ELR (cell line): ENCODE measurements at places on chromosomes 7 and 10.

DNA sequence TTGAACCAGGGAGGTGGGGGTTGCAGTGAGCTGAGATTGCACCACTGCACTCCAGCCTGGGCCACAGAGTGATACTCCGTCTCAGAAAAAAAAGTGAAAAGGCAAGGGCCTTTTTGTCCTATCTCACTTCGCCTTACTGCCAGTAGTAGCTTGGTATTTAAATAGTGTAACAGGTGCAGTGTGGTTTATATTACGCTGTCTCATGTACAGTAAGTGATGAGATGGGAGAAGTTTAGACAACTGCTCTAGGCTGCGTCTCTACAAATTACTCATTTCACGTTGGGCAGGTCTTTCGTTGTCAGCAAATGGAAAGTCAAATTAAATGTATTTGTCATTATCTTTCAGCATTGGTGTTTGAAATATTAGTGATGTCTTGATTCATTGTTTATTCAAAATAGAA is 15.5 kb upstream of the PFKFB3 start:
- no peak for DNase-seq

- no peak for DNase-seq
Measured at GRCh38 chr7:158002486-158003080, 585.0 kb downstream of the PTPRN2 start.

DNA sequence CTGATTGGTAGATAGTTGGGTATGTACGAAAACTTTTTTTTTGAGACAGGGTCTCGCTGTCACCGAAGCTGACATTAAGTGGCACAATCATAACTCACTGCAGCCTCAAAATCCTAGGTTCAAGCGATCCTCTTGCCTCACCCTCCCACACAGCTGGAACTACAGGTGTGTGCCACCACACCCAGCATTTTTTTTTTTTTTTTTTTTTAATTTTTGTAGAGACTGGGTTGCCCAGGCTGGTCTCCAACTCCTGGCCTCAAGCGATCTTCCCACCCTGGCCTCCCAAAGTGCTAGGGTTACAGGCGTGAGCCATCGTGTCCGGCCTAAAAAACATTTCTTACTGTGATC is 1.5 kb upstream of the LRRC27 start:
- DNase-seq: no peak

DNA sequence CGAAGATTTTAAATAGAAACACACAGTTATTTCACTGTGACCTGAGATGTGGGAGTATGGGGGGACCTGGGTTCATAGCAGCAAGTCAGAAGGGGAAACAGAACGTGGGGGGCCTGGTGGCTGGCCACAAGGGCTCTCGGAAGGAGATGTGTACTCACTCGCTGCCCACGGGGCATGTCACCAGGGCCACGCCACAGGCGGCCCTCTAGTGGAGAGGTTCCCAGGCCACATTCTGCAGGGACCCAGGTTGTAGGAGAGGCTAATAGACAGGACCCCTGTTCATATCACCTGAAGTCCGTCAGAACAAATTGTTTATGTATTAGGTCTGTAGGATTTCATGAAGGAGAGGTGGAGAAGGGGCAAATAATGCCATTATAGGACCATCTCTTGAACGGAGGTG is 25.1 kb upstream of the SVOPL start:
- DNase-seq: no peak

GRCh38 chr10:1589257-1589656 is 148.1 kb downstream of the ADARB2 start:
- no peak for DNase-seq

- DNase-seq: peak; percentile 34
Measured at GRCh38 chr10:12782537-12782936, 219.0 kb downstream of the CCDC3 start.

DNA sequence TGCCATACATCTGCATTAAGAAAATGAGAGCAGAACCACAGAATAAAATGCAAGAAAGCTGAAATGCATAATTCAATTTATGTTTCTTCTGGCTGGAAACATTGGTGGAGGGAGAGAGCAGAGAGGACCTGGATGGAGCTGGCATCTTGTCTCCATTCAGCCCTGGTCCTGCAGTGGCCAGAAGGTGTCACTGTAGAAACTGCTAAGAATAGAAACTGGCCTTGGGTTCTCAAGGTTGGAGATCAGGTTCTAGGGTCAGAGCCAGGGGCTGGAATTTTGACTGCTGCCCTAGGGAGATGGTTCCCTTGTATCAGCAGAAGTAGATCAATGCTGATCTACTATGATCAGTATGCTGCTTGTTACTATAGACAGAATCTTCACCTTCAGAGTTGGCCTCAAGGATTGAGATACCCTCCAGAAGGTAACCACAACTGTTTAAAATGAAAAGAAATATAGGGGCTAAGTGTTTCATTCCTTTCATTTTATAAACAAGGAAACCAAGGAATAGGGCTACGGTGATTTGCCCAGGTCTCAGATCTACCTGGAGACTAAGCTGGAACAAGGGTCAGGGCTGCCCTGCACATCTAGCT is 13.1 kb downstream of the TAS2R41 start:
- peak; percentile 42 for DNase-seq

DNA sequence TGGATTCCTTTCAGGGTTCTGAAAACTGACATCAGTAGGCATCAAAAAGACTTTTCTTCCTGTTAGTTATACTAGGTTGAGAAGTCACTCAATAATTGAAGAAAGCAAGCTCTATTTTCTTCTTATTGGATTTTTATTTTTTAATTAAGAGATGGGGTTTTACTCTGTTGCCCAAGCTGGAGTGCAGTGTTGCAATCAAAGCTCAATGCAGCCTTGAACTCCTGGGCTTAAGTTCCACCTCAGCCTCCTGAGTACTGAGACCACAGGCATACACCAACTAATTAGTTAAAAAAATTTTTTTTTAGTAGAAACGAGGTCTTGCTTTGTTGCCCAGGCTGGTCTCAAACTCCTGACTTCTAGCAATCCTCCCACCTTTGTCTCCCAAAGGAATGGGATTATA is 28.0 kb downstream of the PIP4K2A start:
- no peak for DNase-seq
